ENCODE measurements at places on chromosomes 2 and 18.

DNA sequence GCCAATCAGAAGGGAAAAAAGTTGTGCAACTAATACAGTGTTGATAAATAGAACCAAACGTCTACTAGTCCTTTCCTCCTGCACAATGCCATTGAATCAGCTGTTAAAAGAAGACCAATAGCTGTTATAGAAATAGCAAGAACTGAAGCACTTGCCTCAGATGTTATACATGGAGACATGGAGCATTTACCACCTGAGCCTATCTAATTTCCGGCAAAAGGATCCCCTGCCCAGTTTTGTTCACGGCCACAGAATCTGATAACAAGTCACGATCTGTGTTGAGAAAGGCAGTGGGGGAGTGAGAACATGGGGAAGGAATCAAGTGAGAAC is 285.4 kb downstream of the ZEB2 start:
- DNase-seq, result no peak

DNA sequence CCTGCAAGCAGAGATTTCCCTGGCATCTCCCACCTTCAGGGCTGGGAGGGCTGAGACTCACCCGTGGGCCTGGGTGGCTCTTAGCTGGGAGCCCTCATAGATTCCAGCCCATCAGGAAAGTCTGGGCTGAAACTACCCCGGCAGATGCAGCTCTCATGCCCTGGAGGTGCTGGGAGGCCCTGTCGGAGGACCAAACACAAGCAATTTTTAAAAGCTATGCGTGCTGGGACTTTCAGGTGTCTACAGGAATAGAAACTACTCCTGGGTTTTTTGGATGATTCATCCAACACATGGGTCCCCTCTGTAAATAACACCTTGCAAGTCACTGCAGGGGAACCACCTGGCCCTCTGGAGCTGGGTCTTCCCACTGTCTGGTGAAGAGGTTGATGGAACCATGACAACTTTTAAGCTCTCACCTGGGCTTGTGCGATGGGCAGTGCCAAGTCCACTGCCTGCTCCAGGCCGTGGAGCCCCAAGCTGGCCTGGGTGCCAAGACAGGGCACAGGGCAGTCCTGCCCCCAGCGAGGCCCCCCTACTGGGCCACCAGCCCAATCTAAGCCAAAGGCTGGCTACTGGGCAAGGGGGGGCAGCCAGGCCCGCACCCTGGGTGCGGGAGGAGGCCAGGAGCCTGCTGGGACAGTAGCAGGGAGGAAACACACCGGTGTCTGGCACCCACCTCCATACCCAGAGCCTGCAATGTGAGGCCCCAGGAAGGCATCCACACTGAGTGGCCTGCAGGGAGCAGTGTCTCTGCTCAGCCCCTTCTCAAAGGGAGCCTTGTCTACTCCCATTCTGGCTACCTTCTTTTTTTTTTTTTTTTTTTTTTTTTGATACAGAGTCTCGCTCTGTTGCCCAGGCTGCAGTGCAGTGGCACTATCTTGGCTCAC is 1.1 kb upstream of the GPR55 start:
- DNase-seq, result no peak

DNA sequence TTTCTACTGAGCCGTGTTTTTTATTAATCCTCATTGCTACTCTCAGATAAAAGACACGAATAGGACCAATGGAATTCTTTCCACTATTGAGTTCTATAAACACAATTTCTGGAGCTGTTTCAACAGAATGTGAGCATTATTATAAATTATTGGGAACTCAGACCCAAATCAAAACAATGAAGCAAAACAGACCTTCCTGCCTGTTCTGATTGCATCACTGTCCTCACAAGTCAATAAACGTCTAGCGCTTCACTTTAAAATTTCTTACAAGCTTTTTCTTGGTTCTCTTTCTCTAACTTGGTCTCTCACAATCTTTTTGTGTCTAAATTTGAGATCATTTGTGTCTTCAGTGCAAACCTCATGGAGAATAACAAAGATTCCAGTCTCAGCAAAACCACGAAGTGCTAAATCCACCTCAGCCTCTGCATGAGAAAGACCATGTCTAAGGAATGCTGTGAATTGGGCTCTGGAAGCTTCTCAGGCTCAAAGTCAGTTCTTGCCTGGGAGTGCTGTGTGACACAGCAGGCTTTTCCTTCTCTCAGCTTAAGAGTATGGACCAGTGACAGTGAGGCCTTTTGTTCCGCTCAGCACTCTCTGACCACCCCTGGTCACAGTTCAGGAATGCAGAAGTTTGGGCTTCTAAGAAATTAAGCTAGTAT is 22.8 kb downstream of the ARHGAP28 start:
- DNase-seq, result no peak

- DNase-seq, result no peak
Measured at GRCh38 chr2:105882341-105882740, 137.6 kb downstream of the NCK2 start.

DNA sequence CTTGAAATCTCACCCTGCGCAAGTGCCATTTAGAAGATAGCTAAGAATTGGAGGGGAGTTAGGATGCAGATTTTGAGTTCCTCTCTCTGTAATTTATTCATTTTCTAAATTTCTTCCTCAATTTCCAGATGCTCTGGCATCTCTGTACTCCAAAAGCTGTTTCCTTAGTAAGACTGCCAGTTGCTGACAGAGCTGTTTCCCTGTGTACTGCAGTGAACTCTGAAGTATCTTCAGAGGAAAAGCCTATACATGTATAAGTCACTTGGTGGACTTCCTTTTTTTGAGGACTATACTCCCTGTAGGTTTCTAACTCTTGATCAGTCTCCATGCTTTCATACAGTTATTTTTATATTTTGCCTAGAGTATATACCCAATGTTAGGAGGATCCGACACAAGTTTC is 1.5 kb upstream of the RESP18 start:
- DNase-seq, result no peak

GRCh38 chr2:18156421-18156820 is 278.0 kb downstream of the KCNS3 start:
- no peak for DNase-seq

GRCh38 chr18:78685250-78685979 is 294.2 kb upstream of the SALL3 start:
- DNase-seq, result no peak
